T-cell (primary cell): ENCODE measurements at places on chromosomes 11 and 22.
A peak's percentile ranks its signal among the peaks of the same experiment; 100 is the strongest.

- DNase-seq = no peak
Observed at GRCh38 chr11:218815-219593, 11.5 kb downstream of the RIC8A start.

DNA sequence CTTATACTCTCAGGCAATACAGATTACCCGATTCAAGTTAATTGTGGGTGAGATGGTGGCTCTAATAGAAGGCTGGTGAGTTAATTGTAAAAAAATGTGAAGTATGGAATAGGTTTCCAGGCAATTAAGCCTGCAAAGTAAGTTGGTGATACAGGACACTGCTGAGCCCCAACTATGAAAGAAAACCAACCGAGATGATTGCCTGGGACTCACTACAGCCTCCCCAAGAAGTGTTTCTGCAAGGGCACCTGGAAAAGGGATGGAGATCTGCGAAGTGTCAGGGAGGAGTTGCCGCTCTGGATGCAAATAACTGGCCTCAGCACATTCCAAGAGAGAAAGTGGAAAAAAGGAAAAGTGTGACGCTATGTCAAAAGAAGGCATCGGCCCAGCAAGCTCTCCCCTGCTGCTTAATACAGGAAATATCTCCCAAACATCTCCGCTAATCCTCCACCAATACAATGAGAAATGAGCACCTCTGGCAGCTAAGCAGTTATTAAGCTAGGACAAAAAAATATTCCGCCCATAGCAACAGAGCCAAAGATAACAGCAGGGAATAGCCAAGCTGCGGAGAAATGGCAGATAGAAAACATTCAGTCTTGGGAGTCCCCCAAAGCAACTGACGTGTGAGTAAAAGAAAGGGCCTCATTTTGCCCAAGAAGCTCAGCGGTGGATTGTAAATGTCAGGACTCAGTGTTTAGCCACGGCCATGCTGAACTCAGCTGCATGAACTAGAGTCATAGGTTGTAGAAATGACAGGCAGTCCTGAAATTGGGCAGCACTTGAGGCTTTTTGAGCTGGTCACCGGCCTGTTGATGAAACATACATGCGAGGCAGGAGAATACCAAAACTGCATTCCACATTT lies 133.7 kb downstream of the SNX19 start:
- DNase-seq = no peak

DNA sequence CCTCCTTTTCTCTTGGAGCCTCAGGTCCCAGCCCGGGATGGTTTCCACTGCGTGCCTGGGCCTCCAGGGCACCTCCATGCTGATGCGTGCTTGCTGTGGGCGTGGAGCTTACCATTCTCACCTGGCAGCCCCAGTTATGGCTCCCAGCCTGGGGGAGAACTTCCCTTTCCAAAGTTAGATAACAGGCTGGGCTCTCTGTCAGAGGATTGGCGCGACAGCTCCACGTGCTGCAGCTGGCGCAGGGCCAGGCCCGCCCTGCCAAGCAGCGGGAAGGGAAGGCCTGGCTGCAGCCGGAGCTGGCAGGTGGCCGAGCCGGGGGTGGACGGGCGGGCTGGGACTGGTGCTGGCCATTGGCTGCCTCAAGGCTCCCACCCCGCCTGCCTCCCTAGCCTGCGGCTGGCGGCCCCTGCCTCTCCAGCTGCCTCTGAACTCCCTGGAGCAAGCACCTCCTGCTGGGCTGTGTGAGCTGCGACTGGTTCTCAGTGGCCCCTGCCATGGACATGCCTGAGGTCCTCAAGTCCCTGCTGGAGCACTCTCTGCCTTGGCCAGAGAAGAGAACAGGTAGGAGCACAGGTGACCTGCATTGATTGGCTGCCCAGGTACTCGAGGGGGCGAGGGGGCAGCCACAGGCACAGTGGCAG lies 14.6 kb upstream of the TEF start:
- DNase-seq = no peak

- DNase-seq = no peak
Observed at GRCh38 chr11:111570796-111571195, 30.3 kb downstream of the LAYN start.

DNA sequence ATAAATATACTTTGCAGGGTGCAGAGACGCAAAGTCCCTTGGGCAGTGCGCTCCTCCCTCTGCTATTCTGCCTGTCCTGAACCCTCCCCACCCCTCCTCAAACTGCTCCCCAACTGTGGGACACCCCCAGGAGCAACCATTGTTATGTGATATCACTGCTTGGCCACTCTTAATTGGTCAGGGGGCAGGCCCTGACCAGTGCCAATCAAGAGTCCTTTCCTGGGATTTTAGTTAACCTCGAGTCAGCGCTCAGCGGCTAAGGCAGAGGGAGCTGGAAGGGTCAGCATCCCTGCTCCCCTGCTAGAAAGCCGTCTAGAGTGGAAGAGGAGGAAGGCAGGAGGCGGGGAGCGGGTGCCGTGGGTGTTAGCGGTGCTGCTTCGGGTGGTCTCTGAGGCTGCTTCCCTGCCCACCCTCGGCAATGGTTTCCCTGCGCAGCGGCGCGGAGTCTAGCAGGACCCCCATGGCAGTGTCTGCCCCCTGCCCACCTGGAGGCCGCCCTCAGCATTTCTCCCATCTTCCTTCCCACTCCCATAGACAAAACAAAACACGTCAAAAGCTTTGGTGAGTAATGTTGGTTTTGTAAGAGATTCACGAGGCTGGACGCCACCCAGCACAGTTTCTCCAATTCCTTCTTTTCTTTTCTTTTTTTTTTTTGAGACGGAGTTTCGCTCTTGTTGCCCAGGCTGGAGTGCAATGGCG lies 38.4 kb upstream of the A4GALT start:
- no peak for DNase-seq

DNA sequence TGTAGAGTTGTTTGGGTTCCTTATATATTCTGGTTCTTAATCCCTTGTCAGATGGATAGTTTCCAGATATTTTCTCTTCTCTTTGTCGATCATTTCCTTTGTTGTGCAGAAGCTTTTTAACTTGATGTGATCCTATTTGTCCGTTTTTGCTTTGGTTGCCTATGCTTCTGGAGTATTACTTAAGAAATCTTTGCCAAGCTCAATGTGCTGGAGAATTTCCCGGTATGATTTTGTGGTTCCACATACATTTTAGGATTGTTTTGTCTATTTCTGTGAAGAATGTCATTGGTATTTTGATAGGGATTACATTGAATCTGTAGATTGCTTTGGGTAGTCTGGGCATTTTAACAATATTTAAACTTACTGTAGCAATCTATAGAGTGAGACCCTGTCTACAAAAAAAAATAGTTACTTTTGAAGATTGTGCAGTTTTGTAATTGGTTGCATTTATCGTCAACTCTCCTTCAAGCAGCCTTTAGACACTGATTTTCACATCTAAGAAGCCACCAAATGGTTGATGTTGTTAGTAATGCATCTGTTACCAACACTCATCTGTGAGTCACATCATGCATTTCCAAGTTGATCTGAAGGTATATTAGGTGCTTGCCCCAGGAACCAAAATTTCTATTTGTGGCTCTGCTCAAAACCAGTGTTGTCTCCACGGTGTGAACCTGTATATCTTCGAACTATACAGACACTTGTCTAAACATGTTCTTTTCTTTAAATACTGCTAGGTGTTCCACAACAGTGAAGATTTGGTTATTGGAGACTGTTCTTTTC lies 21.4 kb downstream of the XRCC6 start:
- no peak for DNase-seq

- no peak for DNase-seq
Observed at GRCh38 chr11:7617032-7617431, 56.3 kb downstream of the CYB5R2 start.

DNA sequence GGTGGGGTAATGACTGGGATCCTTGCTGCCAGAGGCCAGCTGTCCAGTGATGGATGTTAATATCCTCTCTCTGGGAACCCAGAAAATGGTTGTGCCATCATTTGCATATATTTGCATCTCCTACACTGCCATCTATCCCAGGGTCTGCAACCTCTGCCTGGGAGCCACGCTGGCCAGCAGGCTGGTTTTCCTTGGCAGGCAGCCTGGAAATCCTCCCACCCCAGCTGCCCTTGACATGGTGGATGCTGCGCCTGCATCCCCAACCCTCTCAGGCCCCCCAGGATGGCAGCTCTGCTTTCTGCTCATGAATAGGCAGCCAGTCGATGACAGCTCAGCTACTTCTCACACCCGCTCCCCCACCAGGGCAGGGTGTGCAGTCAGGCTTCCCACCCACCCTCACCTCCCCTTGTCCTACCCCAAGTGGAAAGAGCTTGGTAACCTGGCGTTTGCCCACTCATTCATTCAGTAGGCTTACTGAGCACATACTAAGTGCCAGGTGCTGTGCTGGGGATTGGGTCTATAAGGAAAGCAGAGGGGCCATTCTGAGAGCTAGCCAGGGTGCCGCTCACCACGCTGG lies 202.5 kb downstream of the TRIM29 start:
- no peak for DNase-seq

DNA sequence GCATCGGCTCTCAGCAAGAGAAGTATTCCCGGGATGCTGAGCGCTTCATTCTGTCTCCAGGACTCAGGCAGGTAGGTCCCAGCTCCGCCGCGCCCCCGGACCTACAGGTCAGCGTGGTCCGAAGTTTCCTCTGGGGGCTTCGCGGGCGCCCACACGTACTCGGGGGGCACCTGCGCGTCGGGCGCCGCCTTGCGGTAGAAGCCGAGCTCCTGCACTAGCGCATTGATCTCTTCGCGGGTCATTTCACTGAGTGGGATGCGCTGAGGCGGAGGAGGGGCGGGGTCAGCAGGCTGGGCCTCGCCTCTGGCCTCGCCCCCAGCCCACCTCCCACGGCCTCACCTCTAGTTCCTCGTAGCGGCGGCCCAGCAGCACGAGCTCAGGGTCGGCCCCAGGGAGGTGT lies 2.5 kb downstream of the SELENOM start:
- no peak for DNase-seq

DNA sequence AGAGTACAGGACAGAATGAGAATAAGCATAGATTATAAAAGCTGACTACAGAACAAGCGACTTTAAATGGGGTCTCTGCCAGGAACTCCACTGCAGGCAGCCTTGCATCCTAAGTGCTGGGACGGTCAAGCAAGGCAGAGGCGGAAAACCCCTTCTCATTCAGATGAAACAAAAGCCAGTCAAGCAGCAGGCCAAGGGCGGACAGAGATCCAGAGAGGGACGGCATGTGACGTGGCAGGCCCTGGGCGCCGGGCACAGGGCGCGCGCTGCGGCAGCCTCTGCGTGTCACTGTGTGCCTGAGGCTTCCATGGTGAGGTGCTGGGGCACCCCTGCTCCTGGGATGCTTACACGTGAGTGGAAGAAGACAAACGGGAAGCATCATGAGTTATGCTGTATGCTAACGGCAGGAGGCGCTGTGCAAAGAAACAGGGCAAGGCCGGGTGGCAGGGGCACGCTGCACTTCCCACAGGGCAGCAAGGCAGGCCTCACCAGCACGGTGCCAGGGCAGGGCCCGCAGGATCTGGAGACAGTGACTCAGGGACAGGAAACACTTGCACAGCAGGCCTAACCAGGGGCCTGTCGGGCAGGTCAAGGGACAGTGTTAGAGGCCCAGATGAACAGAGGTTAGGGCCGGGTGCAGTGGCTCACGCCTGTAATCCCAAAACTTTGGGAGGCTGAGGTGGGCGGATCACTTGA lies 6.2 kb downstream of the TOLLIP start:
- no peak for DNase-seq

- DNase-seq = peak; percentile 40
Observed at GRCh38 chr11:129247135-129247534, 55.0 kb upstream of the ARHGAP32 start.

- DNase-seq = no peak
Observed at GRCh38 chr22:38955250-38955905, 2.0 kb upstream of the APOBEC3A start.

DNA sequence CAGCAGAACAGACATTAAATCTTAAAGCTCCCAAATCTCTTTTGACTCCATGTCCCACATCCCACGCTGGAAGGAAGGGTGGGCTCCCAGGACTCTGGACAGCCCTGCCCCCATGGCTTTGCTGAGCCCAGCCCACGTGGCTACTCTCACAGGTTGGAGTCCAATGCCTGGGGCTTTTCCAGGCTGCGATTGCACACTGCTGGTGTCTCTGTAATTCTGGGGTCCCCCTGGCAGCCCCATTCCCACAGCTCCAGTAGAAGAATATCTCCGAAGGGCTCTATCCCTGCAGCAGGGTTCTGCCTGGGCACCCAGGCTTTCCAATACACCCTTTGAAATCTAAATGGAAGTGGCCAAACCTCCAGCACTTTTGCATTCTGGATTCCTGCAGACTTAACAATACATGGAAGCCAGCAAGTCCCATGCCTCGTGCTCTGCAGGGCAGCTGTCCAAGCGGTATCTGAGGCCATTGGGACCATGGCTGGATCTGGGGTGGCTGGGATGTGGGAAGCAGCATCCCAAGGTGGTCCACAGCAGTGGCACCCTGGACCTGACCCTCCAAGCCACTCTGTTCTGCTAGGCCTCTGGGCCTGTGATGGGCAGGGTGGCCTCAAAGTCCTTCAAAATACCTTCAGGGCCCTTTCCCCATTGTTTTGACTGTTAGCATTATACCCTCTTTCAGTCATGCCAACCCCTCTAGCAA lies 47.9 kb upstream of the TH start:
- DNase-seq = no peak

GRCh38 chr22:42470366-42471082 lies 38.3 kb upstream of the NFAM1 start:
- no peak for DNase-seq

DNA sequence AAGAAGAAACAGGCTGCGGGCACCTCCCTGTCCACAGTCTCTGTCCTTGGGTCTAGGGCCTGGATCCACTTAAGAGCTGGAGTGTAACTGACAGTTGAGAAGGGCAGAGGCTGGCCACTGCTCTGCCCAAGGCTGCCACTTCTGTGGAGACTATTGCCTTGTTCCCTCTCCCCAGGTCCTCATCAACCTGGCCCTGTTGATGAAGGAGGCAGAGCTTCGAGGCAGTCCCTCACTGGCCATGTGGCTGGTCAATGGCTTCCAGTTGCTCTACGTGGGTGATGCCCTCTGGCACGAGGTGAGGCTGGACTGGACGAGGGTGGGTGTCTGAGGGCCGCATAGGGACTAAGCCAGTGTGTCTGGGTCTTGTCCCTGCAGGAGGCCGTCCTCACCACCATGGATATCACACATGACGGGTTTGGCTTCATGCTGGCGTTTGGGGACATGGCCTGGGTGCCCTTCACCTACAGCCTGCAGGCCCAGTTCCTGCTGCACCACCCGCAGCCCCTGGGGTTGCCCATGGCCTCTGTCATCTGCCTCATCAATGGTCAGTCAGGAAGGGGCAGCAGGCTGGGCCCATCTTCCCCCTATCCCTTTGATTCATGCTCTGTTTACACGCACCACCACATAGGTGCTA lies 2.8 kb downstream of the ZNHIT2 start:
- DNase-seq = no peak
